Activated T-cell treated with anti-CD3 and anti-CD28 coated beads for 1 hour (primary cell): ENCODE measurements at places on chromosomes 2 and 18.

DNA sequence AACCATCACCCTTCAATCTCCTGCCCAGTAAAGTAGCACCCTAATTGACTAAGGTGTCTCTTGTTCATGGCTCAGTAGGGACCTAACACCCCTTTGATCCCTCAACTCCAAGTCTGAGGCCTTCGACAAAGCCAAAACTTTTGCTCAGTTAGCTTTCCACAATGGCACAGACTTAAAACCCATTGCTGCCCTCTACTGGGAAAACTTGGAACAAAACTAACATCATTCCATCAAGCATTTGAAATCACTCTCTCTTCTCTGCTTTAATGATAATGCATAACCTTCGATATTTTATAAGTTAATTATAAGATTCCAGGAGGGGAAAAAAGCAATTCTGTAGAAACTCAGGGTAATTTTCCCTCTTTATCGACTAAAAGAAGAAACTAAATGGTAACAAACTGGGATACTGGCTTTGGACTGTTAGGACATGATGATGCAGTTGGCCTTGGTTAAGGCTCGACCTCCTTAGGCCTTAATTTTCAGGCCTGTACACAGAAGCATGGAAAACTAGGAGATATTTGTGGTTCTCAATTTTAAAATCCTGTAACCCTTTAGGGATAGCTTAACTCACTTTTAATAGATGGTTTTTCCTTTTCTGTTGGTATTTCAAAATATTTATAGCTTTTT lies 127.8 kb downstream of the STK39 start:
- no peak for DNase-seq

DNA sequence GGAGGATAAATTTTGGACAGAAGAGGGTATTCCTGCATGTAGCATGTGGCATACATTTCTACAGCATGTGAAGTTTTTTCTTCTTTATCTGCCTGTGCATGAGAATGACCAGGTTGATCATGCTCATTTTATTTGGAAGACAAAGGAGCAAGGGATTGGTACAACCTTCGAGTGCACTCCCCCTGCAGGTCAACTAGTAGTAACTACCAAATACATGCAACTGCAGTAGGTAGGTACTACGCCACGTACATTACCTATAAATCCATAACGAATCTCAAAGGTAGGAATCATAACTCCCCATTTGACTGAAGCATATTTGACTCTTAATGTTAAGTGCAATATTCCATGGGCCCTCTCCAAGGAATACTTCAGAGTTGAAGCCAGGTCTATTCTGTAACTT lies 763.9 kb downstream of the TSN start:
- DNase-seq: no peak

DNA sequence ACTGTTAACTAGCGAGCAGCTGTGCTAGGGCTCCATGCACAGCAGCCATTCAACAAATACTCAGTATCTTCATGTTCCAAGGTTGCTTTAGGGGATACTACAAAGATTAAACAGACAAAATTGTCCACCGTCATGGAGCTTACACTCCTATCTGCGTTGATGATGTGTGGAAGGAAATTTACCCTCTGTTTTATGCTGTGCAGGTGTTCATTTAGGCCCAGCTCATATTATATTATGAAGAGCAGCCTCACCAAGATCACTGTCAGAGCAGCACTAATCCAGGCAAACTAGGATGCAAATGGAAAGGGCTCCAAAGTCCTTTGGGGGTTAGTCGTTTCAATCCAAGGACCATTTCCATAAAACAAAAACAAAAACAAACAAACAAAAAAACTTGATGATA lies 13.4 kb upstream of the WIPF1 start:
- no peak for DNase-seq

DNA sequence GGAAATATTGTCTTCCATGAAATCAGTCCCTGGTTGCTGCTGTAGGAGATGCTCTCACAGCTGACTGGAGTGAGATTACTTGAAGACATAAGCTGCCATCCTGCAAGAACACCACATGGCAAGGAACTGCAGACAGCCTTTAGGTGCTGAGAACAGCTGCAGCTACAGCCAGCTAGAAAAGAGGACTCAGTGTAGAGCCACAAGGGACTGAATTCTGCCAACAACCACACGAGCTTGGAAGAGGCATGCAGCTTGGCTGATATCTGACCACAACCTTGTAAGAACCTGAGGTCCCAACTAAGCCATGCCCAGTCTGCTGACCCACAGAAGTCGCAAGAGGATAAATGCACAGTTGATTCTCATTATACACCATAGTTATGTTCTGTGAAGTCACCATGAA lies 181.8 kb upstream of the ARL4C start:
- DNase-seq: no peak

GRCh38 chr2:140679752-140680151 lies 1451.1 kb downstream of the LRP1B start:
- DNase-seq: no peak

DNA sequence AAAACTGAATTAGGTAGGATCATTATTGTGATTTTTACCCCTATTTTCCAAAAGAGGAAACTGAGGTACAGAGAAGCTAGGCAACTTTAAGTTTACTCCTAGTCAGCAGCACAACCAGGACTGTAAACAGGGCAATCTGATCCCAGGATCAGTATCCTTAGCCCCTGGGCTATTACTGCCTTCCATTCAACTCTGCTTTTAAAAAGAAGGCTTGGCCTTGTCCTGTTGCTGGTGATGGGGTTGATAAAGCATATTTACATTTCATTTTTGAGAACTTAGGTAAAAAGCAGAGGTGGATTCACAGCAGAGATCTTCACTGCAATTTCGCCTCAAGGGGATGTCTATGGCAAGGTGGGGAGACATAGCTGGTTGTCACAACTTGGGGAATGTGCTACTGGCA lies 148.5 kb downstream of the GALNT14 start:
- no peak for DNase-seq

DNA sequence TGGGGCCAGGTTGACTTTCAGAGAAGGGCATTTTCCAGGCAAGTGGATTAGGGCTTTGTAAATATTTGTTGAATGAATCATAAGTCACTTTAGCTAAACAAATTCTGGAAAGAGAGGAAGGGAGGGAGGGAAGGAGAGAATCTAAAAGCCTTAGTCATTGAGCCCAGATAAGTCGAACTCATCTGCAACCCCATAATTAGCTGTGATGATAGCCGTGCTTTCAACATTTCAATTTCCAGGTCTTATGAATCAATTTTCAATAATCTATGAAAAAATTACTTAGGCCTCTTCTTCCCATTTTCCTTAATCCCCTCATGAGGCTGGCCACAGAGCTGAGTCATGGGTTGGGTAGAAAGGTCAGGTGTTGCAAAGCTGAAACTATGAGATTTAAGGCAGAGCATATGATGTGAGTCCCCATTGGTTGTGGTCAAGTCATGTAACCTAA lies 111.9 kb upstream of the MAPRE2 start:
- no peak for DNase-seq

DNA sequence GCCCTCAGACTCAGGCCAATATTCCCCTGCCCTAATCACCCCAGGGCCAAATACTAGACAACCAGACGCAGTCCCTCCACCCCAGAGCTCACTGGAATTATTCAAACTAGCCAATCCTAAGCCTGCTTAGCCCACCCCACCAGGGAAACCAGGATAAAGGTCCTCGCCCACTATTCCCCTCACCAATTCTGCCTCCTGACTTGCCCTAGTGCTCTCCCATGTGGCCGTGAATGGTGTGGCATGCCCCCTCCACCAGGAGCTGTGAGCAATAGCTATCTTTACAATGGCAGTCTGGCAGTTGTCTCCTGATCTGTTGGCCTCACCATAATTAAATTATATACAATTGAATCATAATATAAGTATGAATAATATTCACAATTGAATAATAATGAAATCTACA lies 42.3 kb downstream of the FAM124B start:
- DNase-seq: no peak

DNA sequence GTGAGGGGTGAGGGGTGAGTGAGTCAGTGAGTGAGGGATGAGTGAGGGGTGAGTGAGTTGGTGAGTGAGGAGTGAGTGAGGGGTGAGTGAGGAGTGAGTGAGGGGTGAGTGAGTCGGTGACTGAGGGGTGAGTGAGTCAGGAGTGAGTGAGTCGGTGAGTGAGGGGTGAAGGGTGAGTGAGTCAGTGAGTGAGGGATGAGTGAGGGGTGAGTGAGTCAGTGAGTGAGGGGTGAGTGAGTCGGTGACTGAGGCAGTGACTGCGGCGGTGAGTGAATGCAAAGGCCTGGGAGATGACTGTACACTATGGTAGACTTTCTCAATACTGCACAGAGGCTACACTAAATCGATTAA lies 16.6 kb downstream of the THAP4 start:
- no peak for DNase-seq

DNA sequence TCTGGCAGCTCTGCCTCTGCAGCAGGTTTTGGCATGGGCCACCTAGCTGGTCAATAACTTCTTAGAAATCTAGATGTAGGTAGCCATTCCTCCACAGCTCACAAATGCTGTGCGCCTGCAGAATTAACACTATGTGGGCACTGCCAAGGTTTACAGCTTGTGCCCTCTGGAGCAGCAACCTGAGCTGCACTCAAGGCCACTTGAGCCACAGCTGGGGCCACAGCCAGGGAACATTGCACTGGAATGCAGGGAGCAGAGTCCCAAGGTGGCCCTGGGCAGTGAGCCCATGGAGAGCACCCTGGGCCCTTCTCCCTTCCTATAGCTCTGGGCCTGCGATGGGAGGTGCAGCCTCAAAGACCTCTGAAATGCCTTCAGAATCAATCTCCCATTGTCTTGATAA lies 365.3 kb downstream of the SATB2 start:
- DNase-seq: no peak

- no peak for DNase-seq
Measured at GRCh38 chr2:150690870-150691269, 203.4 kb upstream of the RND3 start.

DNA sequence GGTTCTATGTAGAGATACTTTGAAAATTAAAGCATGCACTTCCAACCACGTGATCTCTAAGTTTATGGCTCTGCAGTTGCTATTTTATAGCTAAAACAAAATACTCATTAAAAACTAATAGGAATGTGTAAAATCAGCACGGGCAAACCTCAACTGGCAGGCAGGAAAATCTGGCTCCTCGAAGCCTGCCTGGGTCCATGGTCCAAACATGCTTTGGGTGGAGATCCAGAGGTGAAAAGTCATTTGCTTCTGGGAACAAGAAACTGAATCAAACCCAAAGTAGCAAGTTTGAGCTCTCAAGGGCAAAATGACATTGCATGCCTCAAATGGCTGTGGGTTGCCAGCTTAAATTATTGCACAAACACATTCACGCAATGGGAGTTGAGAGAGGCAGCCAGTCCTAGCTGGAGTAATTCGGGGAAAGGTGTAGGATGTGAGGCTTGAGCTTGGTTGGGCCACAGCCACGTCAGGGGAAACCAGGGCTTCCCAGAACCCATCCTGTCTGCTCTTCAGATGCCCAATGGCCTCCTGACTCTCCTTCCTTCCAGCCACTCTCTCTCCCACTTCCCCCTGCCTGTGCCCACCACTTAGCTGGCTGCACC lies 75.2 kb upstream of the LCLAT1 start:
- no peak for DNase-seq

- DNase-seq: no peak
Measured at GRCh38 chr18:78021196-78021595, 771.5 kb downstream of the GALR1 start.

DNA sequence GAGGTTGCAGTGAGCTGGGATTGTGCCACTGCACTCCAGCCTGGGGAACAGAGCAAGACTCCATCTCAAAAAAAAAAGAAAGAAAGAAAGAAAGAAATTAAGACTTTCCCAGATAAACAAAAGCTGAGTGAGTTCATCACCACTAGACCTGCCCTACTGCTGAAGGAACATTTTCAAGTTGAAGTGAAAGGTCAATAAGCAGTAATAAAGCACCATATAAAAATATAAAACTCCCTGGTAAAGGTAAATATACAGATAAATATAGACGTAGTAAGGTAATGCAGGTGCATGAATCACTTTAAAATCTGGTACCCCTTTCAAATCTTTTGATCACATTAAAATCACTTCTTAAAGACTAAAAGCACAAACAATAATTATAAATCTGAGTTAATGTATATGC lies 42.6 kb downstream of the UNC50 start:
- DNase-seq: no peak

DNA sequence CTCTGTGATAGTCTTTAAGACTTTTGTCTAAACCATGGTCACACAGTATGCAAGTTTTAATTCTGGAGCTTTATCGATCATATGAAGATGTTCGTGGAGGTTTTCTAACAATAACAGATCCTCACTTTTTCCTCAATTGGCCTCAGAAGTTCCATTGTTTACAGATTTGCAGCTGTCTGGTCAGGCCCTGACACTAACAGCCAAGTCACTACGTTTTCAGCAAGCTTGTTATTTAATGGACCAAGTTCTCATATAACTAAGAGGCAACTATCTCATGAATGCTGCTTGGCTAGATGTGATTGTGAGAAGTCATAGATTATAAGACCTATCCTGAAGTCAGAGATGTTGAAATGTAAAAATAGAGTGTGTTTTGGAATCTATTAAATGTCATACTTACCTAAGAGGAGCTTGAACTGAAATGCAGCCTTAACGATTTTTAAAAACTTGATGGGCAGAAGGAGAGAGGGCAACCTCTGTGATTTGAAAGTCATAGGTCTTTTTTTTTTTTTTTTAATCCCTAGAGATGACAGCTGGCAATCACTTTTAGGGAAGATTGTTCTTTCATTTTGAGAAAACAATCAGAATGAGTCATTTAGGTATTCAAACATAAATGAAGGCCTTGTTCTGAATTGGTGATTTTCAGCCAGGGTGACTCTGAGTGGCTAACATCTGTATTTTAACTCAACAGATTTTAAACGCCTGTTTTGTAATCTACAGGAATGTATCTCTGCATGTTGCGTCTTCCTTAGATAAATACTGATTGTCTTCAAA lies 48.4 kb upstream of the NEMP2 start:
- no peak for DNase-seq

DNA sequence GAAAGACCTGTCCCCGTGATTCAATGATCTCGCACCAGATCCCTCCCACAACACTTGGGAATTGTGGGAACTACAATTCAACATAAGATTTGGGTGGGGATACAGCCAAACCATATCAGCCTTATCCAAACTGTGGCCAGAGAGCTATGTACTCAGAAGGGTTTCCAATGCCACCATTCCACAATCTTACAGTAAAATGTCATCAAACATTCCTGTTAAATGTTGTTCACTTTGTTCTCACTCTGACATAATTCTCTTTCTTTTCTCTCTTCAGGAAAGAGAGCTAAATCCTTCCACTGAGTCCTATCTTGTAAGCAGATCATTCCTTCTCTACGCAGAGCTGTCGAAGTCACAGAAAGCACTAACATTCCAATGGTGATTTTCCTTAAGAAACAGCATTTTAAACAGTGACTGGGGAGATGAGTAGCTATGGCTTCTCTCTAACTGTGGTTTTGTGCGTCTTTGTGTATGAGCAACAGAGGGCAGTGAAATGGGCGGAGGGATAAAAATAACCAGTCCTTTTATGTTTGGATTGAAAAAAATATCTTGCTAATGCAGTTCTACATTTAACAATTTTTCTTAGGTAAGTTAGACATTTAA lies 684.7 kb downstream of the EPHA4 start:
- DNase-seq: no peak

GRCh38 chr2:171688129-171688465 lies 828 bp downstream of the DYNC1I2 start:
- DNase-seq: no peak
